ENCODE measurements at places on chromosomes 13 and 19. TPM values are rescaled to one million over a fixed set of nuclear protein-coding genes. Genes with fewer than 3 reads are reported as not detected.

The CGB8 gene
- not detected for total RNA-seq

The DKKL1 gene
- not detected for total RNA-seq

The PABPC3 gene
- 0.10 TPM for total RNA-seq

The TLE2 gene
- 34.6 TPM for total RNA-seq

The MEDAG gene
- 19.4 TPM for total RNA-seq

The FARSA gene
- total RNA-seq: 78.0 TPM

The NXNL1 gene
- total RNA-seq: not detected

The IGFL3 gene
- not detected for total RNA-seq

The PSG1 gene
- 0.48 TPM for total RNA-seq

The ZNF331 gene
- total RNA-seq: 8.5 TPM

The ZNF93 gene
- 12.8 TPM for total RNA-seq

The ZNF729 gene
- total RNA-seq: not detected

The ZNF583 gene
- total RNA-seq: 5.8 TPM

The PTH2 gene
- total RNA-seq: not detected

The ZSCAN22 gene
- 3.9 TPM for total RNA-seq

The LRFN3 gene
- total RNA-seq: 9.6 TPM

The RAD23A gene
- total RNA-seq: 94.9 TPM

The TMEM150B gene
- total RNA-seq: not detected

The CRX gene
- total RNA-seq: not detected

The F2RL3 gene
- total RNA-seq: 4.9 TPM

The C19orf67 gene
- not detected for total RNA-seq

The DACH1 gene
- 1.6 TPM for total RNA-seq

The KCNRG gene
- 4.8 TPM for total RNA-seq

The ZFP28 gene
- total RNA-seq: 8.7 TPM

The LILRA6 gene
- total RNA-seq: not detected

The SERPINE3 gene
- total RNA-seq: under 0.01 TPM

The EFNA2 gene
- 0.57 TPM for total RNA-seq

The COL5A3 gene
- 0.67 TPM for total RNA-seq

The POU2F2 gene
- 1.5 TPM for total RNA-seq

The SRRM5 gene
- 0.10 TPM for total RNA-seq

The RASGRP4 gene
- total RNA-seq: not detected

The KLK4 gene
- not detected for total RNA-seq

The ZNF772 gene
- total RNA-seq: 22.7 TPM

The CEACAM4 gene
- total RNA-seq: not detected

The ZNF559 gene
- 13.7 TPM for total RNA-seq

The KIR2DL3 gene
- not detected for total RNA-seq

The FCAR gene
- total RNA-seq: not detected

The JAK3 gene
- 3.5 TPM for total RNA-seq

The SLC15A1 gene
- total RNA-seq: not detected

The TMPRSS9 gene
- total RNA-seq: not detected

The RNF17 gene
- not detected for total RNA-seq

The WDR88 gene
- not detected for total RNA-seq

The AP1M2 gene
- total RNA-seq: not detected

The ZFP82 gene
- 4.6 TPM for total RNA-seq

The EPN1 gene
- 59.1 TPM for total RNA-seq

The ZNF121 gene
- total RNA-seq: 32.7 TPM

The ASF1B gene
- 11.4 TPM for total RNA-seq

The SULT2A1 gene
- not detected for total RNA-seq

The C3 gene
- total RNA-seq: 0.57 TPM

The DIAPH3 gene
- total RNA-seq: 19.9 TPM

The DCLK1 gene
- total RNA-seq: 6.7 TPM

The TBCB gene
- 145 TPM for total RNA-seq

The GARIN5B gene
- total RNA-seq: not detected

The PPM1N gene
- 2.3 TPM for total RNA-seq

The CGB7 gene
- not detected for total RNA-seq

The SH2D3A gene
- total RNA-seq: 2.9 TPM

The PEAK3 gene
- not detected for total RNA-seq

The ZNF490 gene
- 9.9 TPM for total RNA-seq
